ENCODE measurements at places on chromosomes 4 and X.

DNA sequence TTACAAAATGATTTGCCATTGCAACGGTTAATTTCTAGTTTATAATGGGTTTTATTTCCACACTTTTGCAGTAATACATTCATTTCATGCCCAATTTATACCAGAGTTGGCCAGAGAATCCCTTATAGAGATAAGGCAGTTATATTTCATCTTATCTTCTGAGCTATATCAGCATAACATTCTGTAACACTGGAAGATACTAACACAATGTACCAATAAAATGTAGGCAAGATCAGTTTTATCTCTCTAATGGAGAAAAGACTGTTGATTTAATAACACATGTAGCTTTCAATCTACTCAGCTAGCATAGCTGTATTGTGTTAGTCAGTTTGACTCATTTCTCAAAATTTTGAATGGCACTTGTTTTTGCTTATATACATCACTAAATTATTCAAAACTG, 738.6 kb downstream of the TRAM1L1 start:
- DNase-seq: no peak

GRCh38 chr4:99062120-99062519, 26.5 kb downstream of the ADH5 start:
- no peak for DNase-seq

GRCh38 chr4:42048394-42048793, 58.1 kb downstream of the SLC30A9 start:
- peak; percentile 6 for DNase-seq

DNA sequence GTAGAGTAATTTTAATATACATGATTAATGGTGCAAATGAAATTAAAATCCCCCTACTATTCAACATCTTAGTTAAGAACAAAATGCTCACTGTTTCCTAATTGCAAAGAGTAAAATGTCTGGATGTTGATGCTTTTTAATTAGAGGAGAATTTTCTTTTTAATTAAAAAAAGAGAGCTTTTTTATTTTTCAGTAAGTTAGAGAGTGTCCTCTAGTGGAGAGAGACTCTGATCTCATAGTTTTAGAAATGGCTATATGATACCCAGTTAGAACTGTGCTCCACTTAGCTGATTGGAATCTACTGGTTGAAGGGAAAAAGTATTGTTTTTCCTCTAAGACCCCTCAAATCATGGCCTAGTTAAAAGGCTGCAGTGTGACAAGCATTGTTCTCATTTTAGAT, 312.0 kb upstream of the MAGEB2 start:
- DNase-seq: peak; percentile 34

- DNase-seq: no peak
These were observed 141.1 kb upstream of the NDST3 start for GRCh38 chr4:117893207-117893606.

GRCh38 chr4:183106839-183107238, 7.8 kb downstream of the WWC2 start:
- DNase-seq: no peak

DNA sequence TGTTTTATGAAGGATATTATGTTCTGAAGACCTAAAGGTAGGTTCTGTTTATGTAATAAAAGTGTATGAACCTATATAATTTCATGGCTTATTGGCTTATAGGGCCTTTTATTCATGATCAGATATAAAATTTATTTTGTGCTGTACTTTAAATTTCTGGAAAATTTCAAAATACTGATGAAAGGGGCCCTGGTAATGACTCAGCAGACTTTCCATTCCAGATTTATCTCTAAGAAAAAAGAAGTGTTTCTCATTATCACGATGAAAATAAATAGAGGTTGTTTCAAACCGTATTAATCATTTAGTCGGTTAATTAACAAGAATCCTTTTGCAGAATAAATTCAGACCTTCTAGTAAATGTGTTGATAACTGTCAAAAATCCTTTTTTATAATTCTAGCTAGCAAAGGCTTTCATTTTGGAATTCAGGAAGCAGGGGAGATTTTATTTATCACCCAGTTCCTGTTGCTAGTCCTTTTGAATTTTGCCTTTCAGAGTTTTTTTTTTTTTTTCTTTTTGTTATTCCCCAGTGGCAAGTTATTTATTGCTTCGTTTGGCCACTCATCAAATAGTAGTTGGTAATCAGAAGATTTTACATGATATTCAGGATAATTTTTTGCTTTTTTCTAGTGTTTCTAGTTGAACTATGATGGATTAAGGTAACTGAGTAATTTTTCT, 5.4 kb upstream of the TAPT1 start:
- DNase-seq: no peak

GRCh38 chrX:56661193-56661592, 67.8 kb upstream of the NBDY start:
- DNase-seq: no peak

GRCh38 chrX:20265221-20265725, 1.4 kb downstream of the RPS6KA3 start:
- peak; percentile 68 for DNase-seq

- DNase-seq: no peak
These were observed 105.0 kb downstream of the SHROOM3 start for GRCh38 chr4:76539979-76540378.

DNA sequence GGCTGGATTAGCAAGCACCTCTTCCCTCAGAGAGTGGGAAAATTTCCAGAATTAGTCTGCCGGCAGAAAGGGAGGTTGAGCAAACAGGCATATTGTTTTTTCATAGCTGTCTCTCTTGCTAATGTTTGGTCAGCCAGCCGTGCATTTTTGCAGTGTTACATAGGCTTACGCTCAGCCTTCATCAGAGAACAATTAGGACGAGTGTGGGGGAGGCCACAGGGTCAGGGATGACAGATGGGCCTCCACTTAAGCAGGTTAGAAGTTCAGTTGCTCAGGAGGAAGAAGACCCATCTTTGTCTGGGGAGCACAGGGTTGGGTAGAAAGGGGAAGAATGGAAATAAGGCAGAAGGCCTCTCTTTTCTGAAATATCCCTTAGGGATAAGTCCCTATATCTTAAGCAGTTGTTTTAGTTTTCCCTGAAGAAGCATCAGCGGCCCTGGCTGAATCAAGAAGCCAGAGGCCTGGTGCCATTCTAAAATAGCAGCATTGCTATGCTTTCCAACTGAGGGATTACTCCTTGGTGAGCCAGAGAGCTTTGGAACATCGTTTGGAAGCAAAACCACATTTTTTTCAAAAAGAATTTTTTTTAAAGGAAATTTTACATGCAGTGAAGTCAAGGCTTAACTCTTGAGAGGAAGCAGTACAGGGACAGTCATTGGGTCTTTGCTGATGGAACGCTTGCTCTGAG, 118.8 kb downstream of the SMIM20 start:
- peak; percentile 75 for DNase-seq

DNA sequence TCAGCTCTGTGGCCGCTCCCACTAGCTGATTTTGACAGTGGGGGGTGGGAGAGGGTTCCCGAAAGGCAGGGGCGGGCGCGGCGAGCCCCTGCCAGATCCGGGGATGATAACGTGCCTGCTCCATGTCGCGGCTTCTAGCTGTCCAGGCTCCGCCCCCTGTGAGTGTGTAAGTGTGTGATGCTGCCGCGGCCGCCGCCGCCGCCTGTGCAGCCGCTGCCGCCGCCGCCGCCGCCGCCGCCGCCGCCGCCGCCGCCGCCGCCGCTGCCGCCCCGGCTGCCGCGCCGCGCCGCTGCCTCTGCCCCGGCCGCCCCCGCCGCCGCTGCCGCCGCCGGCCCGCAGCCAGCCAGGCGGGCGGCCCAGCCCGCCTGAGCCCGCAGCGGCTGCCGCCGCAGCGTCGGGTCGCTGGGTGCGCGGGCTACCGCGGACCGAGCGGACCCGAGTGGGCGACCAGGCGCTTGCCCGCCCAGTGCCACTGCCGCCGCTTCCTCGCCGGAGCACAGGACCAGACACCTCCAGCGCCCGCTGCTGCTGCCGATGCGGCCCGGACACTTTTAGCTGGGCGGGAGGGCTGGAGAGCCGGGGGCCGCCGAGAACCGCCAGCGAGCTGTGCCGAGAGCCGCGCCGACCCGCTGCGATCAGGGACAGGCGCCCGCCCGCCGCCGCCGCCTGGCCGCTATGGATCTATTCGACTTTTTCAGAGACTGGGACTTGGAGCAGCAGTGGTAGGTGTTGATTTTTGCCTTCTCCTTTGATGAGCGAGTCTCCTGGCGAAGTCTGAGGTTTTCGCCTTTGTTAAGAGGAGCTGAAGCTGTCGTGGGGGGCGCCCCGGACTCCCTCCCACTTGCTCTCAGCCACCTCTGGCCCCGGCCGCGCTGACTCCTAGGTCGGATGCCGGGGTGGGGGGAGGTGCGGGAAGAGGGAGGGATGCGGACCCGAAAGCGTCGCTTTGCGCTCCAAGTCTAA, at the start of gene AFF2:
Gene AFF2, plus strand, starts transcription at position 195 of the 963 bp plus-strand sequence. Its CDS starts 481 bp downstream, at position 676.
- DNase-seq: peak; percentile 45

GRCh38 chrX:40165861-40166260, 68.1 kb upstream of the BCOR start:
- DNase-seq: no peak

DNA sequence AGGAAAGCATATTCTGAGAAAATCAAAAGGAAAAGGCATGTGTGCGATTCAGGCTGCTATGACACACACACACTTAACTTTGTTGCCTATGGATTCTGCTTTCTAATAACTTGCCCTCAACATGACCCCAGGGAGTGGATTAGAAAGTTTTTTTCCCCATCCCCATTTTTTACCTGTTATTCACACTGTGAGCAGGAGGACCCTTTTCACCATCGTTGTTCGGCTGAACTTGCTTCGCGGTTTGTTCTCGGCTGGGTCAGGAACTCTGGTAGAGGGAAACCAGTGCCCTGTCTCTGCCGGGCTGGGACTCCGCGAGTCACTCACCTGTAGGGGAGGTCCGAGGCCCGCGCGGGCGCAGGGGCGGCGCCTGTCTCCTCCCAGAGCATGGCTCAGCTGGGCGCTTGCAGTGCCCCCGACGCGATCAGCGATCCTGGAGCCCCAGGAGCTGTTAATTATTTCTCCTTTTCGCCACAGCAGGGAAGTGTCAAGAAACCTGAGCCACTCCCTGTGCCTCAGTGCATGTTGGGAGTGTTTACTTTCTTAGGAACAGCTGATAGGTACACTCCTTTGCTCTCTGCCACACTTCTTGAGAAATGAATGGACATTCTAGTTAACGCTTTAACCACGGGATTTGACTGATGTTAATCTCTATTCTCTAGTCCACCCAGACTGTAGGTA, at the start of gene RASSF6:
Gene RASSF6, minus strand, starts transcription at position 322 of the 678 bp plus-strand sequence. CDS start 8,641 bp downstream, outside the sequence.
- peak; percentile 69 for DNase-seq

- DNase-seq: no peak
These were observed 47.2 kb downstream of the MAOA start for GRCh38 chrX:43703211-43703791.

DNA sequence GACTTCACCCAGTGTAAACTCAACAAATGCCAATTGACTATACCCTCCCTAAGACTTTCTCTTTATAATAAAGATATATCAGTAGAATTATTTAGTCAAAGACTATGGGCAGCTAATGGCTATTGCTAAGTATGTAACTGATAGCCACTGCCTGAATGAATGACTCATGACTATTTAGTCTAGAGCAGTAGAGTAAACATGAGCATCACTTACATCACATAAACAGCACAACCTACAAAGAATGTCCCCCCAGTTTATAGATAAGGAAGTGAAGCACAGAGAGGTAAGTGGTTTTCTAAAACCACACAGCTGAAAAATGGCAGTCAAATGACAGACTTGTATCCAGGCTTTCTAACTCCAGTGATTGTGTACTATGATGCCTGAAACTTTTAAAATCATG, 507.0 kb downstream of the PPARGC1A start:
- no peak for DNase-seq

DNA sequence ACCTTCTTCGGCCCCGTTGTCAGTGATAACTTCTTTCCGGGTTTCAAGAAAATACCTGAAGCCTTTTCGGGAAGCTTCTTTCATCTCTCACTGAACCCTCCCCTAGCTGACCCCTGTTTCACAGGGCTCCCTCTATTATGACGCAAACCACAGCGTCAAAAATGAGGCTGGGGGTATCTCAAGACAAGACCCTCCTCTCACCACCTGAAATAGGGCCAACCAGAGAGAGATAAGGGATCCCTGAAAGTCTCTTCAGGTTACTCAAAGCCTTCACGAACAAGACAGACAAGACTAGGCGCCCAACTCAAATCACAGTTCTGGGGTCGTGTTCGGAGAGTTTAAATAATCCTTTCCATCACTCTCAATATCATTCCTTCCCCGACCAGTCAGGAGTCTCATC, 1.2 kb downstream of the PHF8 start:
- DNase-seq: no peak

GRCh38 chr4:185096032-185096653, 46.9 kb upstream of the SLC25A4 start:
- DNase-seq: peak; percentile 22

DNA sequence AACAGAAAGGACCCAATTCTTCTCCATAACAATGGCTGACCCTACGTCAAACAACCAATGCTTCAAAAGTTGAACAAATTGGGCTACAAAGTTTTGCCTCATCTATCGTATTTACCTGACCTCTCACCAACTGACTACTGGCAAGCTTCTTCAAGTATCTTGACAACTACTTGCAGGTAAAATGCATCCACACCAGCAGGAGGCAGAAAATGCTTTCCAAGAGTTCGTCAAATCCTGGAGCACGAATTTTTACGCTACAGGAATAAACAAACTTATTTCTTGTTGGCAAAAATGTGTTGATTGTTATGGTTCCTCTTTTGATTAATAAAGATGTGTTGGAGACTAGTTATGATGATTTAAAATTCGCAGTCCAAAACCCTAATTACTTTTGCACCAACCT, 6.7 kb upstream of the GAB1 start:
- DNase-seq: no peak

GRCh38 chrX:136159611-136160025, 12.3 kb downstream of the FHL1 start:
- no peak for DNase-seq

DNA sequence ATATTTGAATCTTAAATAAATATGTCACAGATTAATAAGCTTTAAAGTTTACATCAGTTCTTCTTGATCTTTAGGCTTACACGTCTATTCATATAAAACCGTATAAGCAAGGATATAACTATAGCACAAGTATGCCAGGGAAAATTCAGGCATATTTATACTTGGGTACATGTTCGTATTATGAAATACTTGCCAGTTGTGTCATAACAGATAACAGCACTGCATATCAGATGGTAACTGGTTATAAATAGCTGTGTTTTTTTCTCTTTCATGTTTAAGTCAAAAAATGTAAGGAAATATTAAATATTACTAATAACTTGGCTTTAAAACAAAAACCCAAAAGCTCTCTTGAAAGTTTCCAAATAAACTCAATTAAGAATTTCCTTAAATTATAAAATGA, 17.5 kb downstream of the BRWD3 start:
- no peak for DNase-seq

DNA sequence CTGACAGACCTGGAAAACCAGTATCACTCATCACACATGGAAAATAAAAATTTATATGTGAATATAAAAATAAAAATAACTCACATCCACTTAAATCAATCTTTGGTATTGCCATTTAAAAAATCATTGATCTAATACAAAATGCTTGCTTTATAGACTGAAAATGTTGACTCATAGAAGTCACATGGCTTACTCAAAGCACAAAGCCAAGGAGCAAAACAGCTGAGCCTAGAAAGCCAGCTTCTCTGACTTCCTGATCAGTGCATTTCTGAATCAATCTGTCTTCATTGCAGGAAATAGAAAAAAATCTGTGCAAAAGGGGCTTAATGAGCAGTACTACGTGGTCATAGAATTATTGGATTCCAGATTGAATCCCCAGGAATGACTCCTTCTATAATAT, 176.9 kb upstream of the HS3ST1 start:
- DNase-seq: no peak

GRCh38 chrX:71533851-71534561, 1.1 kb downstream of the OGT start:
- peak; percentile 75 for DNase-seq

Measured in lung (tissue), 17 donors.